ENCODE measurements at places on chromosomes 1 and 21. TPM values are rescaled to one million over a fixed set of nuclear protein-coding genes. Genes with fewer than 3 reads are reported as not detected.

PLA2G2F gene
- not detected for total RNA-seq

OR2T35 gene
- total RNA-seq, result not detected

NUP210L gene
- not detected for total RNA-seq

CD53 gene
- not detected for total RNA-seq

FAM163A gene
- total RNA-seq, result 0.30 TPM

RSPO1 gene
- total RNA-seq, result not detected

SELENBP1 gene
- 1.9 TPM for total RNA-seq

GMEB1 gene
- 8.0 TPM for total RNA-seq

CLCN6 gene
- total RNA-seq, result 8.0 TPM

MGST3 gene
- 212 TPM for total RNA-seq

TTC24 gene
- total RNA-seq, result not detected

SSX2IP gene
- 3.0 TPM for total RNA-seq

ANGPTL1 gene
- not detected for total RNA-seq

SPATA1 gene
- 0.25 TPM for total RNA-seq

AK5 gene
- total RNA-seq, result 9.5 TPM

PTP4A2 gene
- 202 TPM for total RNA-seq

CSMD2 gene
- under 0.01 TPM for total RNA-seq

VSIG8 gene
- not detected for total RNA-seq

CELA2A gene
- not detected for total RNA-seq

LYST gene
- total RNA-seq, result 3.6 TPM

WNT9A gene
- total RNA-seq, result 0.20 TPM

SDHB gene
- total RNA-seq, result 185 TPM

CFAP45 gene
- 0.89 TPM for total RNA-seq

ERMAP gene
- total RNA-seq, result 6.4 TPM

KLHL17 gene
- 4.2 TPM for total RNA-seq

MROH9 gene
- total RNA-seq, result not detected

SOX13 gene
- 10.9 TPM for total RNA-seq

PTGFR gene
- total RNA-seq, result 1.7 TPM

KLF17 gene
- not detected for total RNA-seq

GSTM5 gene
- total RNA-seq, result not detected

S100A13 gene
- 144 TPM for total RNA-seq

NPHS2 gene
- total RNA-seq, result not detected

KCNQ4 gene
- not detected for total RNA-seq

SLC44A3 gene
- 0.15 TPM for total RNA-seq

RNF207 gene
- 24.4 TPM for total RNA-seq

KRTAP19-3 gene
- not detected for total RNA-seq

TP73 gene
- total RNA-seq, result not detected

EPHA2 gene
- total RNA-seq, result 145 TPM

LDLRAD2 gene
- total RNA-seq, result not detected

FALEC gene
- total RNA-seq, result not detected

WNT4 gene
- total RNA-seq, result not detected

AMY1C gene
- total RNA-seq, result not detected

DISP1 gene
- 1.1 TPM for total RNA-seq

BRWD1 gene
- 13.8 TPM for total RNA-seq

FYB2 gene
- not detected for total RNA-seq

MXRA8 gene
- total RNA-seq, result 0.34 TPM

C1orf21 gene
- total RNA-seq, result 13.6 TPM

FHAD1 gene
- total RNA-seq, result 0.40 TPM

KCNC4 gene
- total RNA-seq, result 7.1 TPM

FAM177B gene
- not detected for total RNA-seq

COL8A2 gene
- 1.1 TPM for total RNA-seq

SELE gene
- total RNA-seq, result 3.0 TPM
